Fibroblast of upper back skin (primary cell): ENCODE measurements at places on chromosomes 4 and X.

- no peak for DNase-seq
Observed at GRCh38 chr4:17385403-17385802, 126.5 kb downstream of the QDPR start.

- no peak for DNase-seq
Observed at GRCh38 chrX:97704474-97704873, 820.8 kb downstream of the RPA4 start.

- DNase-seq, result peak; percentile 87
Observed at GRCh38 chrX:110286106-110286505, 31.8 kb downstream of the AMMECR1 start.

DNA sequence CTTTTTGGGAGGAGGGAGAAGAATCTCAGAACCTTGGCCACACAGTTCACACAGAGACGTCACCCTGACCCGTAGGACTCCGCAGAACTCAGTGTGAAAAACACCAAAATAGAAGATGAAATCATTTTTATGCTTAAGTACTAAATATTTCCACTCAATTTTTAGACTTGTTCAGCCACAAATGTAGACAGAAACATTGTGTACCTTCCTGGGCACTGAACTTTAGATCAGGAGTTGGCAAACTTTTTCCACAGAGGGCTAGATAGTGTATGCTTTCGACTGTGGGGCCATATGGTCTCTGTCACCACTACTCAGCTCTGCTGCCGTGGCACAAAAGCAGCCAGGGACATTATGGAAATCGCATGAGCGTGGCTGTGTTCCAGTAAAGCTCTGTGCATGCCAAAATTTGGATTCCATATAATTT lies 61.8 kb upstream of the STOX2 start:
- DNase-seq, result no peak

DNA sequence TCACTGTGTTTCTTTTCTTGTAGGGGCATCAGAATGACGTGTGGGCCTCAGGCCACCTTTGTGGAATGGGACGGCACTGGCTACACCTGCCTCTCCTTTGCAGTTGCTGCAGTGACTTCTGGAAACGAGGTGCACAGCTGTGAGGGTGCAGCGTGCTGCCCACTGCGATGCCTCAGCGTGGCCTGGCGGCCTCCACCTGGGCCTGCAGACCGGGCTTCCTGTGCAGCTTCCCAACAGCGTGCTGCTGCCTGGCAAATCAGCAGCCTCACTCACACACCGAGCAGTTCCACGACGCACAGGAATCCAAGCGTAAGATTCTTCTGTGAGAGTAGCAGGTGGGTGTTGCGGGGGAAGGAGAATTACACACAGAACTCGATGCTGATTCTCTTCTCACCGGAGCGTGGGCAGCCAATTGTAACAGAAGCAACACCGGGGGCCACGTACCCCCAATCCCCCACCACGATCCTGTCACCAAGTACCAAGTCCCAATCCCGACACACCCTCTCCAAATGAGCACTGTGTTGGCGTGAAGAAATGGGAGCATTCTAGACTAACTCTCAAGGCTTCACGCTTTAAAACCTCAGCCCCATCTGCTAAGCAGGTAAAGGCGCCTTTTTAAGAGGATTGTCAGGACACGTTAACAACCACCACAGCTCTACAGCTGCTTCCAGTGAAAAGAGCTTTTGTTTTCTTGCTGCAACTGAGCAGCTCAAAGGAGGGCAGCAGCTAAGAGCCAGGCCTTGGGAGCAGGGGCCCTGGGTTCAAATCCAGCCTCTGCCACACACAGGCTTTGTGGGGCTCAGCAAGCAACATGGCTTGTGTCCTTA lies 16.9 kb downstream of the WDR1 start:
- no peak for DNase-seq

DNA sequence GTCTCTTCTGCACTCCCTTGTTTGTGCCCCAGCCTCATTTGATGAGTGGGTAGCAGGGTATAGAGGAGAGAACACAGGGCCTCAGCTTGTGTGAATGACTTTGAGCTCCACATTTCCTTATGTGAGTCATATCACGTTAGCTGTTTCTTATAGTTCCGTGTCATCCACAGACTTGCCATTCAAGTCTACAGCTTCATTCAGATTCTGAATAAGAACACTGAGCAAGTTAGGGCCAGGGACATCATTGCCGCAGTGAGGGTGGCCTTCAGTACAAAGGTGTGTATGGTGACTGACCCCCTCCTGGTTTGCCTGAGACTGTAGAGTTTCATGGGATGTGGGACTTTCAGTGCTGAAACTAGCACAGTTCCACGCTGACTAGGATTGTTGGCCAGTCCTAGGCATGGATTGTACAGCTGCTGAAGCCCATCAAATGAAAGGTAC lies 23.6 kb downstream of the KLF3 start:
- no peak for DNase-seq

DNA sequence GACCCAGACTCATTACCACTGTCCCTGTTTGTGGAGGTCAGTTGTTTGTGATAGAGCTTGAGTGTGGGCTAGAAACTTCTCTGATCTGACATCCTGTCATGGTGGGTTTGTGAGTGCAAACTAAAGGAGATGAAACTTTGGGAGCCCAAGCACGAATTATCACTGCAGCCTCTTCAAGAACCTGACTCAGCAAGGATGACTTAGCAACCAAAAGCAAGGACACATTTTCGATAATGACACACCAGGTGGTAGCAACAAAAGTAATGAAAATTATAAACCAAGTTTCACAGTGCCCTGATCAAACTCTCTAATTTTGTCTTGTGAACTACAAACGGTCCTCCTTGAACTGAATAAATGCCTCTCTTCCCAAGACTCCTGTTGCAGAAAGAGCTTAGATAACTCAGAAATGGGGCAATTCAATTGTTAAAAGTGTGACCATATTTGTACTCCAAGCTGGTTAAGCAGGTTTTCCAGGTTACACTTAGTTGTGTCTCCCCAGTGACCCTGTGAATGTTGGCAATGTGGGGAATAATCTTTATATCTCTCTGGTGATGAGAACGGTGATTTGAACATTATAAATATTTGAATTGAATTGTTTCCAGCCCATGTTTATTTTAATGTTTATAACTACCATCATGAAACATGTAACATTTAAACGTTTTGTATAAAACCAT lies 52.6 kb upstream of the ATP8A1 start:
- DNase-seq, result no peak

GRCh38 chr4:8365951-8366350 lies 74.6 kb downstream of the ACOX3 start:
- no peak for DNase-seq
